ENCODE measurements at places on chromosomes 16 and 17.

DNA sequence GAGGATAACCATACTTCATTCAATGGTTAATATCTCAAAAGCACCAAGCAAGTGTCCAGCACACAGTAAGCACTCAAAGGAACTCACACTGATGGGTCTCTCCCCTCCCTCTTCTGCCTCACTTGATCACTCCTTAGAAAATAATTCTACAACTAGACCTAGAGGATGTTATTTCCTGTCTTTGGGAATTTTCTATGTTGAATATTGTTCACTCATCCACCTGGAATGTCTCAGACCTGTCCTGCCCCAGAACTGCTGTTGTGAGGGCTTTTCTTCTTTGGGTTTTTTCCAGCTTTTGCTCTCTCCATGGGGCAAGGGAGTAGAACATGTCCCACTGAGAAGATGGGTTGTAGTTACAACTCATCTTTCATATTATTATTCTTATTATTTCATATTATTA, 25.3 kb downstream of the NXPH3 start:
- DNase-seq, result no peak

GRCh38 chr17:927611-928461, 51.7 kb downstream of the NXN start:
- no peak for DNase-seq

GRCh38 chr16:57360321-57360935, 1.8 kb downstream of the CCL22 start:
- no peak for DNase-seq

DNA sequence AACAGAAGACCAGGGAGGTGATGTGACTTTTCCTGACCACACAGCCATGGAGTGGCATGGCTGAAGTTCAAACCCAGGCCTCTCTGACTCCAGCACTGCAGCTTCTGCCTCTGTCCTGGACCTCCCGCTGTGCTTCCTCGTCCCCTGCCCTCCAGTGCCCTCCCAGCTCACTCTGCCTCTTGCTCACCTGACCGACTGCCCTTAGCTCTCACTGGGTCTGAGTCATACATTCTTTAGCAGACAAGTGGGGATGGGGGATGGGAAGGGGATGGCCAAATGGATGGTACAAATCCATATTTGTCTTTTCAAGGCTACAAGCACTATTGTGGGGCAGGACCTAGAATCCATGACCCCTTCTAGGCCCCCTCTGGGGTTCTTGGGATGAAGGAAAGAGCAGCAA, 33.0 kb downstream of the PITPNM3 start:
- no peak for DNase-seq

GRCh38 chr16:26768385-26769010, 298.2 kb upstream of the C16orf82 start:
- DNase-seq, result no peak

GRCh38 chr17:1260086-1260769, 10.0 kb upstream of the BHLHA9 start:
- peak; percentile 26 for DNase-seq

DNA sequence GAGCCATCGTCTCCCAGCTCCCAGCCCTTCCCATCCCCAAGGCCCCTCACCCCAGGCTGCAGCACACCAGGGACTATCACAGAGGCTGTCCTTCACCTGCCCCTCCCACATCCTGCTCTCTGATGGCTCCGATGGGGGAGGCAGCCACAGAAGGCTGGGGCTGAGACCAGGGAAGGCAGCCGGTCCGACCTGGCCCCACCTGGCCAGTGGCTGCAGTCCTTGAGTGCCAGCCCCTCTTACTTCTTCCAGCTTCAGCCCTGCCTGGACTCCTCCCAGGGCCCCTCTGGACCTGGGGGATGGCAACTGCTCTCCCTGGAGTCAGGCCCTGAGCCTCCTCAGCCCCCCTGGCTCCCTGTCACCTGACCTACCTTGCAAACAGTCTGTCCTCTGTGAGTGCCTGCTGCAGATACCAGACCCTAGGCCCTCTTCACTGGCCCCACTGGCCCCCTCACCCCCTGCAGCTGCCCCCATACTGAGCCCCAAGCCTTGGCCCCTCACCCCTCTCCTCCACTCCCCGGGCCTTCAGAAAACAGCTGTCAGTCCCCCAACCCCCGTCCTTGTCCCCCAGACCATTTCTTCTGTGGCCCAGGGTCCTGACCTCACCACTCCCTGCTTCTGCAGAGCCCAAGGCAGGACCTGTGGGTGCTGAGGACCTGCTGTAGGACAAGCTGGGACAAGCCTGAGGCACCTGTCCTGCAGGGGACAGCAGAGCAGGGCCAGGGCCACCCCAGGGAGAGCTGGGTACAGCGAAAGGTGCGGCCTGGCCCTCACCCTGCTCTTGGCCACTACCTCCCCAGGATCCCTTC, 12.6 kb upstream of the SRRM2 start:
- DNase-seq, result no peak

DNA sequence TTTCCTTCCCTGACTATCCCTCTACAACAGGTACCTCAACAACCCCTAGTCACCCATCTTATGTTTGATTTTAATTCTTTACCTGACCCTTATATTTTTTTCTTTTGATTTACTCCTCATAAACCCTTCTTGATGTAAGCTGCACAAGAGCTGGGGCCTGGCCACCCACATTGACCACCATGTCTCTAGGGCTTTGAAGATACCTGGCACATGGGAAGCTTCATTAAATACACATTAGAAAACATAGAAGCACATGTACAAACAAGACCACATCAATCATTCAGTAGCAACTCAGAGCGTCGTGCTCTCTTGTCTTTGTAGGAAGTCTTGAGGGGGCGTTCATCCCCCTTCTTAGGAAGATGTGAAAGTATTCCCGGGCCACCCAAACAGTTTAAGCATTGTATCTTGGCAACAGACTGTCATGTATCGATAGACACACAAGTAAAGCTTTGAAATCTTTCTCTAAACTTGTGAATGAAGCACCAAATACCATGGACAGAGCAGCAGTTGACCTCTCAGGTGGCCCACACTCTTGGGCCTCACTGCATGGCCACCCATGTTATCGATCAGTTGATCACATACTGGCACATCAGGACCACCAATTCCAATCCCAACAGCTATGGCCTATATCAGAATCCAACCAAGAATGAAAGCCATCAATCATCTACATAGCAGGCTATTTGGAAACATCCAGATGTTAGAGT, 183.6 kb downstream of the ZFHX3 start:
- DNase-seq, result no peak

DNA sequence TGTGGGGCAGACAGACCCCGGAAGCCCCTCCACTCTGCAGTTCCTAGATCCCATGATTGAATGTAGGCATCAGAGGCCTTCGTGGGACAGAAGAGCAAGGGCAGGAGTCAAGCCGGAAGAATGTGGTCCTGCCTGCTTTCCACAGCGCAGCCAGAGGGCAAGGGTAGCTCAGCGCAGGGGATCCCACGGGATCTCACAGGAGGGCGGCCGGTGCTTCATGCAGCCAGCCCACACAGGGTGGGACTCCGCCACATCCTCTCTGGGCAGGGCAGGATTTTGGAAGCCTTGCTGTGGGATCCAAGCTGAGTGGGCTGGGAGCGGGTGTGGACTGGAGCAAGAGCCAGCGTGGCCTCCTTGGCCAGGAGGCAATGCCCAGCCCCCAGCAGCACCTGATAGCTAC, 13.0 kb downstream of the KATNB1 start:
- no peak for DNase-seq

DNA sequence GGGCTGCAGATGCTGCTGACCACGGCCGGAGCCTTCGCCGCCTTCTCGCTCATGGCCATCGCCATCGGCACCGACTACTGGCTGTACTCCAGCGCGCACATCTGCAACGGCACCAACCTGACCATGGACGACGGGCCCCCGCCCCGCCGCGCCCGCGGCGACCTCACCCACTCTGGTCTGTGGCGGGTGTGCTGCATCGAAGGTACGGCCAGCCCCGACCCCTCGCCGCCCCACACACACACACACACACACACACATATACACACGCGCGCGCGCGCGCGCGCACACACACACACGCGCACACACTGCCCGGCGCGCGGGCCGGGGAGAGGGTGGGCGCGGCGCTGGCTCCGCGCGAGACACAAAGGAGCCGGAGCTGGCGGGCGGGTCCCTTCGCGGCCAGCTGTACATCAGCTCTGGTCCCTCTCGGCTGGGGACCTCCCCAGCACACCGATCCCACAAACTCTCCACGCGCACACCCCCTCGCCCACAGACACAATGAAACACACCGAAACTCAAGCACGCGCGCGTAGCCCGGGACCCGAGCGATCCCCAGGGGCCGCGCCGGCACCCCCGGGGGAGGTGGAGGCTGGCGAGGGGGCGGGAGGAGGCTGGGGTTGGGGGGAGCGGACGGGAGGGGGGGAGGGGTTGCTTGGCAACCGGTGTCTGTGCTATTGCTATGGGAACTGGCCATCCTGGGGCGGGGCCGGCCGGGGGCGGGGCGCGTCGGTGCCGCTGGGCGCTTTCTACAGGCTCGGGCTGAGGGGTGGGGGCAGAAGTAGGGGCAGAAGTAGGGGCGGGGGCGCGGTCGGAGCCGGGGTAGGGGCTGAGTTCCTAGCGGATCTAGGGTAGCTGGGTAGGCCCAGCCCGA, 658 bp downstream of the CACNG4 start:
- DNase-seq, result peak; percentile 55

DNA sequence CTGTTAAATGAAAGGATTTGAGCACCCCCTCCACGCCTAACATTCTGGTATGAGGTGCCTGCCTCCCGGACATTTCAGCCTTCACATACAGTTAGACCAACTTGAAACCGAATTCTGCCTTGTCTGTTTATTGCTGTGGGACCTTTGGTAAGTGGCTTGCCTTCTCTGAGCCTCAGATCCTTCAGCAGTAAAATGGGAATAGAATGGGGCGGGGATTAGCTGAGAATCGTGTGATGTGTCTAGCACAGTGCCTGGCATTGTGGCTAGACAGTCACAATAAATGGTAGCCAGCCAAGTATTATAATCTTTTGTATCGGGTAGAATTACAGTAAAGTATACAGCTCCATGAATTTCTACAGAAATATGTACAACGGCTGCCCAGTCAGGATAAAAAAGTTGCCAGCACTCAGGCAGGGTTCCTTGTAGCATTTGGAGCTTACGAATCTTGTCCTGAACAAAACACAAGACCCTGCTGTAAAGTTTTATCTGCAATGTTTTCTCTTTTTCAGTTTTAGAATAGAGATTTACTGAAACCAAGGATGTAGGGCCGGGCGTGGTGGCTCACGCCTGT, 786 bp downstream of the TMC7 start:
- DNase-seq, result no peak

DNA sequence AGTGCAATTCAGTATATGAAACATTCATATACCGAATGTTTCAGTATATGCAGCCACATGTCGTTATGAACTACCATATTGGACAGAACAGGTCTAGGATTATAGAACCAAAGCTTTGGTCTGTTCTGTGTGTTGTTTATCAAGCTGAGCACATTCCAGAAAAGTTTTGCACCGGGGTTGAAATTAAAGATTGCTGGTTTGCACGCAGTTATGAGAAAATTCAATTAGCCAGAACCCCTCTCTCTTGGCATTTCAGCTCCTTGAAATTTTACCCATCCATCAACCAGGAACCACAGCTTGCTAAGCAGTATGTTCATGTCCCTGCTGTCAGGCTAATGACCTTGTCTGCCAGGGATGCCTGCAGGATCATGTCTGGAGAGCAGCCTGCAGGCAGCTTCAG, 9.5 kb downstream of the KRT32 start:
- DNase-seq, result no peak

DNA sequence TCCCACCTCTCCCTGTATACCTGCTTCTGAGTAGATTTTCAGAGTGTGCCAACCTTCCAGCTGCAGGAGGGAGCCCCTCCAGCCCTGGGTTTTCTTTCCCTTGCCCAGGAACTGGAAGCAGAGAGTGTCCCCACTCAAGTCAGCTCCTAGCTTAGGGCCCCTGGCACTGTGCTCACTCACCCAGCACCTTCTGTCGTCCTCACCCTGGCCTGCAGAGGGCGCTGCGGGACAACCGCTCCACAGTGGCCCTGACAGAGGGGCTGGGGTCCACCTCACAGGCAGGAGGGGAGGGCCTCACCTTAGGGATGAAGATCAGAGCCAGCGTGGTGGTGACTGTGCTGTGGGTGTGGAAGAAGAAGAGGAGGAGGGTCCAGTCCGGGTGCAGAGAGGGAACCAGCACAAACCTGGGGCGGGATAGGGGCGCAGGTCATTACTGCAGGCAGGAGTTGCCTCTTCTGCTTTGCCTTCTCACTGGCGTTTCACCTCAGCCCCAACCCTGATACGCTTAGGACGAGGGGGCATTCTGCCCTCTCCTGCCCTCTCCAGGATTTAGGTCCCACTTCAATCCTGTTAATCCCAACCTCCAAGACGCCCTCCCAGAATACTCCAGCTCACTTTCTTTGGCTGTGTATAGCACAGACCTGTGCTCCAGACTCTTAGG, 10.0 kb downstream of the GPR179 start:
- DNase-seq, result peak; percentile 38

DNA sequence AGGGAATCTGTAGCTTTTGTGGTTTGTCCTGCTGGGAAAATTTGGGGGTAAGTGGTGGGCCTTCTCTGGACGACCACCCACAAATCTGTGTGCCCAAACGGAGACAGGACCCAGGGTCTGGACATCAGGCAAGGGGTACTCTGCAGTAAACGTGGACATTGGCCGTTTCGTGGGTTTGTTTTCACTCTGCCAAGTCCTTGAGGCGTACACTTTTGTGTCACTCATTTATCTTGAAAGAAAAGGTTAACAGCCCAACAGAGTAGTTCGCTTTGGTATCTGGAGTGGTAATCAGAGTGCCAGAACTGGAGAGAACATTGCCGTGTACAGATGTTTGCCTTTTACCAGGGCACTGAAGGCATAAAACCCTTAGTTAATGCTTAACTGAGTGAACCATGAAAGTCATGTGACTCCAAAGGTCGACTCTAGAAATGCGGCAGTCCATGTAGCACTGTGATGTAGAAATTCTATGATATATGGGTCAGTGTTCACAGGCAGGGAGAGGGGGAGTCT, 15.4 kb downstream of the NAA60 start:
- DNase-seq, result no peak

DNA sequence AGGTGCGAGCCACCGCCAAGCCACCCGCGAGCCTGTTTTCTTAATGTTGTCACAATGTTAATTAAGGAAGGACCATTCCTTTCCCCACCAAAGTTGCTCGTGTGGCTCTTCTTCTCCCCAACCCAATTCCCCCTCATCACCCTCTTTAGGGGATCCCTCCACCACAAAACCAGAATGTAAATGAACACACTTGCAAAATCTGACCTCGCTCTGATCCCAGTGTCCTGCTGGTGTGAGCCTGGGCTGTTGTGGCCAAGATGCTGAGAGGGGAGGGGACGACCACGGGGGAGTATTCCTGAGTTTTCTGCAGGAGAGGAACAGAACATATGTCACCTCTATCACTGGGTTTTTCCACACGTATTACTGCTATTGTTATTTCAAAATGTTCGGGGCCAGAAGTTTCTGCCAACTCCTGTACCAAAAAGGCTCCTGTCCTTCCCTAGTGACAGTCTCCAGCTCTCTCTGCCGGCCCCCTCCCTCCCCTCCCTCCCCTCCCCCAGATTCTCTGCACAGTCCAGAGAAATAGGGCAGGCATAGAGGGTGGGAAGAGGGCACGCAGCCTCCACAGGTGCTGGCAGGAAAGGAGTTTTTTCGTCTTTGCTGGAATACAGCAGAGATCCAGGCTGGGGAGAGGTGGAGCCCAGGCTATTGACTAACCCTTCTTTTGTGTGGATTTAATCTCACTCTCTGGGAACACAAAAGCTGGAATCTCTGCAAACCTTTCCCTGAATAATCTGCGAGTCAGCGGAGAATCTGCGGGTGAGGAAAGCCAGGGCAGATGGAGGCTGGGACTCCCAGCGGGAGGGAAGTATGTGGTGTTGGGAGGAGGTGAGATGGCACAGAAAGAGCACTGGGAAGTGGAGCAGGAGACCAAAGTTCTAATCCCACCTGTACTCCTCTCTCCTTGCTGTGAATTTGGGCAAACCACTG, 4.5 kb upstream of the CA4 start:
- no peak for DNase-seq
